ENCODE measurements at places on chromosomes 4 and X.

DNA sequence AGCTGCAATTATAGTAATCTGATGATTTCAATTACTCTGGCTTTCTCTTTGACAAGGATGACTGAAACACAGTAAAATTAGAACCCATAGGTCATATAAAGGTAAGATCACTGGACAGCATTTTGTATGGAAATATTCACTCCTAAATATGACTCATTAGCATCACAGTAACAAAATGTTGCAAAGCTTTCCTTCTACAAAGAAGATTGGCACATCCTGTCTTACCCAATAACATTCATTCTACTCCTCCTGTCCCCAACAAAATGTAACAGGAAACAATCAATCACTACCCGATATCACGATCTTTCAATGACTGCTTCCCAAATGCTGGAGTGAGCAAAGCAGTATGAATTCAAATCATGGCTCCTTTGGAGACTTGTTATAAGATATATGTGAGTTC lies 95.3 kb downstream of the FANCB start:
- DNase-seq, result no peak

- no peak for DNase-seq
Measured at GRCh38 chrX:149877636-149878035, 3.3 kb upstream of the MAGEA8 start.

GRCh38 chr4:7897811-7898210 lies 41.9 kb downstream of the AFAP1 start:
- no peak for DNase-seq

GRCh38 chr4:36884151-36884550 lies 360.4 kb upstream of the NWD2 start:
- no peak for DNase-seq

- no peak for DNase-seq
Measured at GRCh38 chr4:1043651-1044468, 32.4 kb downstream of the FGFRL1 start.

- DNase-seq, result no peak
Measured at GRCh38 chr4:72663828-72664227, 94.8 kb upstream of the ADAMTS3 start.

GRCh38 chr4:185263419-185263818 lies 54.0 kb downstream of the SNX25 start:
- no peak for DNase-seq

- DNase-seq, result no peak
Measured at GRCh38 chrX:50799531-50799961, 14.4 kb downstream of the SHROOM4 start.

GRCh38 chrX:30865612-30866011 lies 23.4 kb downstream of the TAB3 start:
- no peak for DNase-seq

- DNase-seq, result no peak
Measured at GRCh38 chrX:9327747-9328145, 137.1 kb upstream of the TBL1X start.

- DNase-seq, result no peak
Measured at GRCh38 chr4:69818060-69818639, 41.8 kb downstream of the SULT1E1 start.
